ENCODE measurements at places on chromosomes 6 and 20.
A peak's percentile ranks its signal among the peaks of the same experiment; 100 is the strongest.

DNA sequence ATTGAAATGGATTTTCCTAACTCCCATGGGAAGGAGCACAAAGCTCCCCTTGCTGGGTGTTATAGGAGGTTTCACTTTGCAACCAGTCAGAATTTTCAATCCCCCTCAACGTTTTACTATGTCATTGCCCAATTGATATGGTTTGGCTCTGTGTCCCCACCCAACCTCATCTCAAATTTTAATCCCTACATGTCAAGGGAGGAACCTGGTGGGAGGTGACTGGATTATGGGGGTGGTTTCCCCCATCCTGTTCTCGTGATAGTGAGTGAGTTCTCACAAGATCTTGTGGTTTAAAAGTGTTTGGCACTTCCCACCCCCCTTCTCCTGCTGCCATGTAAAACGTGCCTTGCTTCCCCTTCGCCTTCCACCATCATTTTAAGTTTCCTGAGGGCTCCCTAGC lies 62.9 kb downstream of the ZMYND8 start:
- no peak for DNase-seq

GRCh38 chr6:89117211-89118108 lies at the start of gene SRSF12:
SRSF12 (minus strand) TSS chr6:89118071; CDS start chr6:89117887, 184 bp downstream.
- peak; percentile 65 for DNase-seq

DNA sequence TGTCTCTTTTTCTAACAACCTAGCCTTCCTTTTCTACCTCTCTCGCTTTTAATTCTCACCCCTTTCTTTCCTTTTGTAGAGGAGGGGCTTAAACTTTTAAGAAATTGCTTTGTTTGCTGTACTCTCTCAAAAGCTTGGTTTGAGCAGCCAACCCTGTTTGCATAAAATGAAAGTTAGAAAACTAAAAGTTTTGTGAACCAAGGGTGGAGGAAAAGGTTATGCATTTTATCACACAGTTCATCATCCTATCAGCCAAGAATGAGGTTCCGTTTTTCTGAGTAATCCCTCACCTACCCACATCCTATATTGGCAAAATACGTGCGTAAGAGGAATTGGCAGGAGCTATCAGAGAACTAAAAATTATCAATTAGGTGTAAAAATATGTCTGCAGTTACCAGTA lies 42.8 kb upstream of the LOC128125822 start:
- no peak for DNase-seq

- no peak for DNase-seq
Measured at GRCh38 chr20:45918182-45918737, 6.3 kb upstream of the PLTP start.

- DNase-seq, result no peak
Measured at GRCh38 chr6:6981681-6982322, 126.0 kb upstream of the RREB1 start.

GRCh38 chr20:22829356-22829755 lies 205.8 kb upstream of the SSTR4 start:
- no peak for DNase-seq

- no peak for DNase-seq
Measured at GRCh38 chr20:3011752-3012151, 31.7 kb upstream of the GNRH2 start.

GRCh38 chr20:51856432-51856831 lies 54.1 kb upstream of the SALL4 start:
- no peak for DNase-seq

- no peak for DNase-seq
Measured at GRCh38 chr6:43804550-43805223, 34.7 kb downstream of the VEGFA start.

DNA sequence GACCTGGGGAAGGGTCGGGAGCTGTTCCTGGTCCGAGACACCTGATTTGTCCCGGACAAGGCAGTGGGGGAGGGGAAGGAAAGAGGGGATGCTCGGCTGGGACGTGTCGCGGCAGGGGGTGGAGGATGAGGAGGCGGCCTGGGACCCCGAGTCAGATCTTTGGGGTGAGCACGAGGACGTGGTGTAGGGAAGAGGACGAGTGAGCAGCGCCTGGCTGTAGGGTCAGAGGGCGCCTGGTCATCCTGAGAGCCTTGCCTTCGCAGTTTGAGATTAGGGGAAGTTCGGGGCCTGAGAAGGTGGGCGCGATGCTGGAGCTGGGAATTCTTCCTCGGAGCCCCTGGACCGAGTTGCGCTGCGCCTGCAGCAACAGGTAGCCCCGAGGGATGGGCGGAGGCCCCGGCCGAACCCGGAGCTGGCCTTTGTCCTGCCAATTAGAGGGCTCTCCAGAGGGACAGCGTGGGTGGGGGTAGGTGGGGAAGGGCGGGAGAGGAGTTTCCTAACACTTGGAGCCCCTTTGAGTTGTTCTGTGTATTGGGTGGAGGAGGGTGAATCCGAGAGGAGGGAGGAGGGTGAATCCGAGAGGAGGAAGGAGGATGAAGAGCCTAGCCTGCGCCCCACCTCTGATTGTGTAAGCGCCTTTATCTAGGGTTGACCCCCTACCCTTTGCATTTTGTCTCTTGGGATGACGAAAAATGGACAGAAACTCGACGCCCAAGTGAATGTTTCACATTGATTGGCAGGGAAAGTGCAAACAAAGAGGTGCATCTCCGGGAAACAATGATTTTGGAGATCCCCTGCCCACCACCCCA lies 72.0 kb downstream of the SOX4 start:
- no peak for DNase-seq

DNA sequence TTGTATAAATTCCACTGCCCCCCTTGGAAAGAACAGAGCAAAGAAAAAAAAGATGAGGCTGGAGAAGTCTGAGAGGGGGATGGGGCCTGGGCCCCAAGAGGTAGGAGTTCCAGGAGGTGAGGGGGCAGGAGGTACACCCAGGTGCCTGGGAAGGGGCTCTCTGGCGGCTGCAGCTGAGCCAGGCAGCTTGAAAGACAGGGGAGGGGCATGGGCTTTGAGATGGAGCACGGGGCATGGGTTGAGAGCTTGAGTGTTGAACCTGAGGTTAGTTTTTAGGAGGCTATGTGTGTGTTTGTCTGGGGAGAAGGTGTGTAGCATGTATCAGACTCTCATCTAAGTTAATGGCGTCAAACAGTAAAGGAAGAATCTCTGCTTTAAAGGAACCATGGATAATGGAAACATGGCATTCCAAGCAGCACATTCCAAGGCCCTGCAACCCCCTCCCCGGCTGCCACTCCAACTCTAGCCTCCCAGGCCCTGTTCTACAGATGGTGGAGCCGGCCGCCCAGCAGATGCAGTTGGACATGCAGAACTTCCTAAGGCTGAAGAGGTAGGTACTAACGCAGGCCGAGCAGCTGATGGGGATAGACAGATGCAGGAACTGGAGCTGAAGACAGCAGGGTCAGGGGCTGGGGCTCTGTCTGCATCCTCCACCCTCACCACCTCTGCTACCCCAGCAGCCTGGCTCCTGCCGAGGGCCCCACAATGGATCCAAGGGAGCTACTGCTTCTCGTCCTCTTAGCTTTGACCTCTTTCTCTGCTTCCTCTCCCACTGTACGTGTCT lies 42.1 kb downstream of the MDFI start:
- DNase-seq, result no peak

DNA sequence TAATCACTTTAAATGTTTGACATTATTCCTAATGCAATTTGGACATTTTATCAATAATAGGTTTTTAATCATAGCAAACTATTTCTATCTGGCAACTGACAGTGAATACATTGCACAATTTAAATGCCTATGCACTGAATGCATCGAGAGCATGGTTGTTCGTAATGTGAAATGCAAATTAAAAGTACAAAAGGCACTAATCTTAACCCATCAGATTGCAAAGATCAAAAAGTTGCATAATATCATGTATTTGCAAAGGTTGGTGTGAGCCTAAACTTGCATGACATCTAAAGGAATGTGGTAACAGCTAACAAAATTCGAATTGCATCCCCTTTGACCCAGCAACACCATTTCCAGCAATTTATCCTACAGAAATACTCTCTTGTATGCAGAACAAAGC lies 469.9 kb upstream of the IRAK1BP1 start:
- DNase-seq, result no peak

All from AG08395 (cell line).